EH (cell line): ENCODE measurements at places on chromosomes 2 and 18.

DNA sequence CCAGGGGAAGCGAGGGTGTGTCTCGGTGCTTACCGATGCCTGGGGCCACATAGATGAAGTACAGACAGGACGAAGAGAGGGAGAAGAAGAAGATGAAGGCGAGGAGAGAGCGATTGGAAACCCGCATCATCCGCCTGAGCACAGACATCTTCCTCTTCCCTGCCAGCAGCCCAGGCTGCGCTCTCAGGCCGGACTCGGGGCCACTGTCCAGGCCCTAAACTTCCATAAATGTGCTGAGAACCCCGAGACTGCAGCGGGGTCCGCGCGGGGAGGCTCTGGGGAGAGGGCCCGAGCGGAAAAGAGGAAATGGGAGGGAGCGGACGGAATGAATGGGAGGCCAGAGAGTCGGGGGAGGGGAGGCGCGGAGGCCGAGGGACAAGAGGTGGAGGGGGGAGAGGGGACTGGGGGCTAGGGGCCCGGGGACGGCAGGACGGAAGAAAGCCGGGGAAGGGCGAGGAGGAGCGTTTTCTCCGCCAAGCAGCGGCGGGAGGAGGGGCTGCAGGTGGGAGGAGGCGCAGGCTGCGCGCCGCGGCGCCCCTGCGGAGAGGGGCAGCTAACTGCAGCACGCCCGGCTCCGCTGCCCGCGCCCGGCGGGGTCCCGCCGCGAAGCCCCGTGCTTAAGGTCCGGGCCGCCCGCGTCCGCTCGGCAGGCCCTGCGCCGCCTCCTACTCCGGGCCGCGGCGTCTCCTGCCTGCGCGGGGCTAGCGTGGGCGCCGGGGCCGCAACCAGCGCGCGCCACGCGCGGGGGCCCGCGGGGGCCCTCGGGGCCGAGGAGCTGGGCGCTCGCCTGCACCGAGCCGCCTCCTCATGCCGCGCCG, at the start of gene B4GALT6:
Gene B4GALT6 (minus strand): TSS at position 303 of the 818 bp plus-strand sequence. CDS start 155 bp downstream, at position 148.
- no peak for DNase-seq

GRCh38 chr2:73254343-73255006, 20.4 kb downstream of the CCT7 start:
- DNase-seq, result no peak

DNA sequence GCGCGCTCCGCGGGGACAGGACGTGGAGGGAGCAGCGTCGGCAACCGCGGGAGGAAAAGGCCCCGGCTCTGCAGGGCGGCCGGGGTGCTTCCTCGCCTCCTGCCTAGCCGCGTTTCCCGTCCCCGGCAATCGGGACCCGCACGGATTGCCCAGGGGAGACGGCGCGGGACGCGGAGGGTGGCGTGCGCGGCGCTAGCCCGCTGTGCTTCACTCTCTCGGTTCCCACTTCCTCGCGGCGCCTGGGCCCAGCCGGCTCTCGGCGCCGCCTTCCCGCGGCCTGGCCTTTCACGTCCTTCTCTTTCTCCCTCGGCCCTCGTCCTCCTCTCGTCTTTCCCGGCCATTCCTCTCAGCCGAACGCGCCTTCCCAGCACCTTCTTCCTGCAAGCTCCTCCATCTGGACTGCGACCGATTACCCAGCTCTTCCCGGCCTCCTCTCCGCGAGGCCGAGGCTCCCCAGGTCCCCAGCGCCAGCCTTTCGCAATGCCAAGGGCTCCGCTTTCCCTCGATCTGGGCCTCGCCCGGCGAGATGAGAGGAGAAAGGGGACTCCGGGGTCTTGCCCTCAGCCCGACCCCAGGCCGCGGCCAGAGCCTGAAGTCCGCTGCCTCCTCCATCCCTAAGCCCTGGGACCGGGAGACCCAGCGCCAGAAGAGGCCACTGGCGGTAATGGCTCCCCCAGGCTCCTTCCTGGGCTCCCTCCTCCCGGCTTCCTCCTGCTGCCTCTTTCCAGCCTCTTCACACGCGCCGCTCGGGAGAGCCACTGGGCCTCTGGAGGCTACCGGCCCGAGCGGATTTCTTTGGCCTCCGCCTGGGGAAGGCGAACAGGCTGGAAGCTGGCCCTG, 34.3 kb upstream of the ATP6V1B1 start:
- peak; percentile 41 for DNase-seq

- no peak for DNase-seq
Observed at GRCh38 chr2:164891460-164891859, 49.8 kb upstream of the COBLL1 start.

GRCh38 chr2:145771525-145771924, 1251.6 kb upstream of the ZEB2 start:
- no peak for DNase-seq

DNA sequence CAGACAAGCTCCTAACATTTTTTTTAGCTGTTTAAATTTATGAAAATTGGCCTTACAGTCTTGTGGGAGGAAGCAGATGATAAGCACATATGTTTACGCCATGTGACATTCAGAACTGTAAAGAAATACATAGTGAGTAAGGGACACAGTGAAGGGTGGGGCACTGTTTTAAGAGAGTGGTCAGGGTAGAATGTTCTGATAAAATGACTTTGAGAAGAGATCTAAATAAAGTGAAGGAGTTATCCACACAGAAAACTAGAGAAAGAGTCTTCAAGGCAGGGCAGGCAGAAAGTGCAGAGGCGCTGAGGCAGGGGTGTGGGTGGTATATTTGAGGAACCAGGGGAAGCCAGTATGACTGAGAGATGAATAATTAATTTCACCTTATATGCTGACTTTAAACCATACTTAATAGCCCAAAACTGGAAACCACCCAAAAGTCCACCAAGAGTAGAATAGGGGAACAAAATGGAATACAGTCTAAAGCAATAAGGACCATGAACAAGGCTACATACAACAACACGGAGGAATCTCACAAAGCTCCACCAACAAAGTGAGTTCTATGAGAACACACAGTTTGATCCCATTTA, 8.6 kb downstream of the MREG start:
- DNase-seq, result no peak

DNA sequence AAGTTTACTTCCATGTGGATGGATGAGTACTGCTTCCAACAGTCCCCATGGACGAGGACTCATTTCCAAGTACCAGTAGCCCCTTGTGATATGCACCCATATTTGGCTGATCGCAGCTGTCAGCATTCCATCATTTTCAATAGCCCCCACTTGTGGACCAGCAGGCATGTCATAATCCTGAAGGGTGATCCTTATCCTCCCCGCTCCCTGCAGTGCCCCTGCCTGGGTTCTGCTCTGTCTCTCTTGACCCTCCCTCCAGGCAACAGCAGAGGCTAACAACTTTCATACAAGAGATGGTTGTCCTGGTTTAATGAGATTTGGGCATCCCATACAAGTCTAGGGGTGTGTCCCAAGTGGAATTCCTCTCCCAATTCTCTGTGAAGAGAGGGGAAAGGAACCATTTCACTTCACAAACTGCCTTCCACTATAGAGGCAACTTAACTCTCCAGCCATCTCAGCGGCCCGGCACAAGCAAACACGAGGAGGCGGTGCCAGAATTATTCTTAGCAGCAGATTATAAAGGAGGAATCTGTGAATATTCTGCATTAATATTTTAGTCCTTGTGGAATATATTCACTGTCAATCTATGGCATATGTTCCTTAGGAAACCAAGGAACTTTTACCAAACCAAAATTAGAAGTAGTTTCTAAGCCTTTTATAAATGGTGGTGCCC, 110.7 kb downstream of the RTN4 start:
- DNase-seq, result no peak

DNA sequence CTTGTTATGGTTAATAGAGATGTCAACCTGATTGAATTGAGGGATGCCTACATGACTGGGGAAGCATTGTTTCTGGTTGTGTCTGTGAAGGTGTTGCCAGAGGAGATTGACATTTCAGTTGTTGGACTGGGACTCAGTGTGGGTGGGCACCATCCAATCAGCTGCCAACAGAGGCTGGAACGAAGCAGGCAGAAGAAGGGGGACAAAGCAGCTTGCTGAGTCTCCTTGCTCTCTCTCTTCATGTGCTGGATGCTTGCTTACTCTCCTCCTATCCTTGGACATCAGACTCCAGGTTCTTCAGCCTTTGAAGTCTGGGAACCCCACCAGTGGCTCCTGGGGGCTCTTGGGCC, 22.2 kb upstream of the SMAD4 start:
- DNase-seq, result no peak

- DNase-seq, result no peak
Observed at GRCh38 chr2:68512326-68512725, 44.9 kb downstream of the APLF start.

- DNase-seq, result no peak
Observed at GRCh38 chr18:8065773-8066172, 498.7 kb downstream of the PTPRM start.

DNA sequence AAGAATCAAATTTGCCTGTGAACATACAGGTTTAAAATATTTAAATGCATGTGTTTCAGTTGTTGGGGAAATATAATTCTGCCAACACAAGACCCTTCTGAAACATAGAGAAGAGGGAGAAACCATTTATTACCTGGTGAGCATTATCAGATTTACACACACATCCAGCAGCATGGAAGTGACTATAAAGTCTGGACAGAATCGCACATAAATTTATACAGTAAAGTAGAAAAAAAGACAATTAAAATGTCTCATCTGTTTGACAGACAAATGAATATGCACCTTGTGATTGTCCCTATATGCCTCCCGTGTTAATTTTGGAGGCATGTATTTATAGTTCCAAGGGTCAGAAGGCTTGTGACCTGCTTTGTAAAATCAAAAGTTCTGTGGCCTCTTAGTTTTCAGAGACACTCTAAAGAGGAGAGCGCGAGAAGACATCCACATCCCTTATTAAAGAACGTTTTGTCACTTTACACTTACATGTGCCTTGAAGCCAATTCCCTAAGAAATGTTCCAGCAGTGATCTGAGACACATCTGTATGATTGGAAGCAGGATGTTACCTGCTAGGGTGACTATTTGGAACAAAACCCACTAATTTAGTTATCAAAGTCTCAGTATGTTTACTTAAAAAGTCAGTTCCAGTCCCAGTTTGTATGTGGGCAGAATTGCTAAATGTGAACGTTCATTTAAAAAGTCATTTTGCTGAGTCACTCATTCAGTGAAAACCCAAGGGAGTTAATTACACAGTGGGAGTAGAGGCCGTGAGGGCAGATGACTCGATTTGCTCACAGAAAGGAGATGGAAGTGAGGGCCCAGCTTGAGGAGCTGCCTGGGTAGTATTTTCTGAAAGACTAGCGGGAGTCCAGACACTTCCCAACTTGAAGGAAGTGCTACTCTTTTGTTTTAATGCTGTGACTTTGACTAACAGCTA, 527.6 kb upstream of the MEX3C start:
- no peak for DNase-seq

DNA sequence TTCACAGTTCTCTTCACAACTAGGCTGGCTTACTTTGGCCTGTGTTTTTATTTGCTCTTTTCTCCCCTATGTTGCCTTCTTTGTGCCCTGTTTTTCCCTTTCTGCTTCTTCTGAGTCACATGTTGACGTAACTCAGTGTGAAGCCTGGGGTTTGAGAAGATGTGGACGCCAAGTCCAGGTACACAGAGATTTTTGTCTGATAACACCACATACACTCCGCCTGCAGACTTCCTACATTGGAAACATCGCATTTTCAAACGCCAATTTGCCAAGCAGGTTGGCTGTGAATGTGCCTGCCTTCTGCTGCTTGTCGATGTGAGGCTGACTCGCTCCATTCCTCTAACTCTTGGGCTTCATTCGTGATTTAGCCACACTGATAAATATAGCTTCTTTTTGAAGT, 62.6 kb upstream of the FN1 start:
- DNase-seq, result peak; percentile 16

- DNase-seq, result no peak
Observed at GRCh38 chr2:79114797-79115494, 5.3 kb upstream of the REG1A start.

DNA sequence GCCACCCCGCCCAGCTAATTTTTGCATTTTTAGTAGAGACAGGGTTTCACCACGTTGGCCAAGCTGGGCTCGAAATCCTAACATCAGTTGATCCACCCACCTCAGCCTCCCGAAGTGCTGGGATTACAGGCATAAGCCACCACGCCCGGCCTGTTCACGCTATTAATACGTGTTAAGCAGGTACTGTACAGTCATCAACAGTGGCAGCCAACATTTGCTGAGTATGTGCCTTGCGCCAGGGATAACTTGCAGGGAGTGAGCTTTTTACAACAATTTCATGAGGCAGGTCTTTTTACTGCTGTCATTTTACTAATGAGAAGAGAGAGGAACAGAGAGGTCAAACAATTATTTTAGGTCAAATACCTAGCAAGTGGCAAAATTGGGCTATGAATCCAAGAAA, 115.2 kb downstream of the AP1S3 start:
- no peak for DNase-seq

- DNase-seq, result no peak
Observed at GRCh38 chr2:209970711-209971110, 31.7 kb upstream of the RPE start.

- DNase-seq, result peak; percentile 86
Observed at GRCh38 chr2:39593439-39594393, 72.0 kb upstream of the TMEM178A start.

DNA sequence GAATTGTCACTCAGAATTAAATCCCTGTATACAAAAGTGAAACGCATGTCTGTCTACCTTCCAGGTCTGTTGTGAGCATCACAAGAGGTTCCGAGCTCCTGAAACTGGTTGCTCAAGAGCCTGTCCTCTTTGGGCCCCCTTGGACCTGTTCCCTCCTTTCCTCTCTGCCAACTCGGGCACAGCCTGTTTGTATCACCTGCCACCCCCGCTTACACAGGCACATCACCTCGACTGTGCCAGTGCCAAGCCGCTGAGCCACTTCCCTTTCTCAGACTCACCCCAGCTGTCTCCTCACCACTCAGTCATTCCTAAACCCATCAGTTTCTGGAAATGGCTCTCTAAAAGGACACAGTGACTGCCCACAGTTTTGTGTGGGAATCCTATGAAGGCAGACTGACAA, 3.1 kb downstream of the EFR3B start:
- no peak for DNase-seq

- no peak for DNase-seq
Observed at GRCh38 chr18:49859021-49859359, 45.7 kb upstream of the ACAA2 start.

DNA sequence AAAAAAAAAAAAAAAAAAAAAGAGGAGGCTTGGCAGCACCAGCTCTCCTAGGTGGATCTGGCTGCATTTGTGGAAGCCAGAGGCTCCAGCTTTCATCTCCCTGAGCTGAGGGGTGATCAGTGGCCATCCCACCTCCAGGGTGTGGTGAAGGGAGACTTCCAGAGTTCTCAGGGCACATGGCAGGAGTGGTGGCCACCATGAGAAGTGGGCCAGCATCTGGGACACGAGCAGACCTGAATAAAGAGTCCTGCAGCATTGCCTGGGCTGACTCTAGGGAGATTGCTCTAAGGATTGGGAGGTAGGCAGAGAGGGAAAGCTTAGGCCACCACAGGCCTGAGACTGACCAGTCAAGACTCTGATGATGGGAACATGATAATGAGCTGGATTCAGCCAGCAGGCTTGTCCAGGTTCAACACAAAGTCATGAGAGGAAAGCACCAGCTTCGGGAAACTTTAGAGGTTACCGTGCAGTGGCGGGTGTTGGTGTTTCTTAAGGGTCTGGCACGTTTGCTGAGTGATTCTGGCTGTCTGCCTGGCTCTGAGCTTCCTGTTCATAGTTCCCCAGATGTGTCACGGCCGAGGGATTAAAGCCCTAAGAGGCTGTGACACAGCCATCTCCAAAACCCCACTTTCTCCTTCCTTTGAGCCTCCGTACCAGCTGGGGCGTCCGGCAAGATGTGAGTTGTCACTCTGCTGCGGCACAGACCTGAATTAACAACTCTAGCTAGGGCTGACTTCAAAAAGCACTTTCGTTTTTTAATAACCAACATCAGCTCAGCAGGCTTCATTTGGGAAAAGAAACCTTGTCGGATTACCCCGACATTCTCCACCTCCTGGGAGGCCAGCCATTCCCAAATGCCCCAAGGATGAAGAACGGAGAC, 38.3 kb upstream of the IL1R1 start:
- peak; percentile 96 for DNase-seq

GRCh38 chr2:150625303-150625702, 137.8 kb upstream of the RND3 start:
- peak; percentile 39 for DNase-seq
